Kidney epithelial cell (primary cell): ENCODE measurements at places on chromosomes 12 and 14. TPM values are rescaled to one million over a fixed set of nuclear protein-coding genes. Genes with fewer than 3 reads are reported as not detected.
A peak's percentile ranks its signal among the peaks of the same experiment; 100 is the strongest.

DNA sequence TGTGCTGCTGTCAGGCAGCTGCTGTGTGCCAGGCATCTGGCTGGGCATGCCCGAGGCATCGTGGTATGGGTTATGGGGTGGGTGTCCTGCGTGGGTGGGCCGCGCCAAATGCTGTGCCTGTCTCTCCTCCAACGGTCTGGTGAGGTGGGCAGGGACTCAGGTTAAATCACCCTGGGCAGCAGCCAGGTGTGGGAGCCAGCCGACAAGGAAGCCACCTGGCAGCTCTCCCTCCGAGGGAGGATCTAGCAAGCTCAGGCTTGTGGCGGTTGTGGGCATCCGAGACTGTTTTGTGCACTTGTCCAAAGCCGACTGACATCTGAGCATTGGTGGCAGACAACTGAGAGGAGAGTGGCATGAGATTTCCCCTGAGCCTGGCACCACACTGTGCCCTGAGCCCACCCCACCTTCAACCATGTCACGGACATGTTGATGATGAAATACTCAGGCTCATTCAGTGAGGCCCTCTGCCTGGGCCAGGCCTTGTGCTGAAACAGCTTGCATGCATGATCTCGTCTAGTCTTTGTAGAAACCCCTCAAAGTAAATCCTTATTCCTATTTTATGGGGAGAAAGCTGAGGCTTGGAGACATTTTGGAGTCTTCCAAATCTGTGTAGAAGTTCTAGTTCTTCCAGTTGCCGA, 181.8 kb upstream of the MYL2 start:
- DNase-seq: no peak

The ATL1 gene
- 3.1 and 4.2 TPM in 2 replicates for total RNA-seq

- DNase-seq: no peak
These were observed 29.3 kb downstream of the YLPM1 start for GRCh38 chr14:74792249-74793039.

DNA sequence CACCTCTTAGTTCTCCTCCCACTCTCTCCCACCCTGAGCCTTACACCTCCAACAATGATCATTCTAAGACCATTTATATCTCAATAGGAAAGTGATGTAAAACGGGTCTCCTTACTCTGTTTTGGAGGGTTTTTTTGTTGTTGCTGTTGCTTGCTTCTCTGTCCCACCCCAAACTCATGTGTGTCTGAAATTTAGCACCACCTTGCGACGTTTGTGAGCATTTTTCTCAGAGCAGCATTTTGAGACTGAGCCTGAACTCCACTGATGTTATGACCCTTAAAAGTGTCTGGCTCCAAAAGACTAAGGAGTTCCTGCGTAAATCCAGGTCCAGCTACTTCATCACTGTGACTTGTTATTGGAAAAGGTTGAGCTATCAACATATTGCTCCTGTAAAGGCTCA, 155.0 kb downstream of the DAD1 start:
- DNase-seq: no peak

GRCh38 chr12:27595231-27595642, 71.2 kb downstream of the PPFIBP1 start:
- DNase-seq: peak; percentile 63

DNA sequence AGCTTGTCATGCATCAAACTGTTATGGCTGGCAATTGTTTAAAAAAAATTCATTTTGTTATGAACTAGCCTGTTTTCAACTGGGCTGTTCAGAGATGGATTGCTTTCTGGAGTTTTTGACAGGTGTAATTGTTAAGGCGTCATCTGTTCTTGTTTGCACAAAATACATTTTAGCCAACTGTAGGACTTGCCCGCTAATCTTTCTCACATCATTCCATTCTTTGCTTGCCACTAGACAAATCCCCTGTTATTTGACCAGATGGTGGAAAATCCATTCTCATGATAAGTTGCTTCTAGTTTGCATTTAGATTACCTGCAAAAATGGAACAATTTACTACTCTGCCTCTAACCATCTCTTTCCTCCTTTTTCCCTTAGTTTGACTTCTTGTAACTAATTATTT, 114.3 kb downstream of the NPAS3 start:
- DNase-seq: no peak

DNA sequence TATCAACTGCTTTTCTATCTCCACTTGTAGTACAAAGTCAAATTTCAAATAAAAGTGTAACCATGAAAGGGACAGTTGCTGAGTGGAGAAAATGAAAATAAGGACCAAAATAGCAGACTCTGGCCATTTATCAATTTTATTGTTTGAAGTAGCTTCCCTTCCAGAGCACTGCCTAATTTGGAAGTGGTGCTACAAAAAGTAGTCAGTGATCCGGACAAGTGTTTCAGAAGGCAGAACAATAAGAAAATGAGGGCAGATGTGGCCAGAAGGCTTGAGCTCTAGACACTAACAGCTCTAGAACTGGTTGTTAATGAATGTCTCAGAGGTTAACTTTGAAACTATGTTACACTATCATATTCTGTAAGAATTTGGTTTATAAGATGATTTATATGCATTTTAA, 48.9 kb downstream of the ABCC9 start:
- DNase-seq: no peak

- DNase-seq: no peak
These were observed 553 bp downstream of the CLEC14A start for GRCh38 chr14:38255408-38255672.

DNA sequence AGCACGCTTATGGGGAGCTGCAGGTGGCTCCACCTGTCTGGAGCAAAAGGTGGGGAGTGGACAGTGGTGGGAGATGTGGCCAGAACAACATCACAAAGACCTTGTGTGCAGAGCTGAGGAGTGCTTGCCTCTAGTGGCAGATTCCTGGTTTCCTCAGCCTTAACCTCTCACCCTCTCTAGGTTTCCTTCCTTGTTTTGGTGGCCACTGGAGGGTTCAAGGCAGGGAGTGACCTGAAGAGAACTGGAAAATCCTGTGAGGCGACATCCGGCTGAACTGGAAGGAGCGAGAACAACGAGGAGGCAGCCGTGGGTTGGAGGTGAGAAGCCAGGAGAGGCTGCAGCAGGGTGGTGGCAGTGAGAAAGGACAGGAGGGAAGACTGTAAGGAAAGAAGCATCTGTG, 6.3 kb upstream of the FLVCR2 start:
- DNase-seq: no peak

- no peak for DNase-seq
These were observed 103.7 kb upstream of the MAX start for GRCh38 chr14:65206078-65206447.

GRCh38 chr14:95265106-95266094, 54.3 kb downstream of the CLMN start:
- DNase-seq: peak; percentile 100

- no peak for DNase-seq
These were observed 130.5 kb downstream of the ZFP36L1 start for GRCh38 chr14:68662392-68662791.

DNA sequence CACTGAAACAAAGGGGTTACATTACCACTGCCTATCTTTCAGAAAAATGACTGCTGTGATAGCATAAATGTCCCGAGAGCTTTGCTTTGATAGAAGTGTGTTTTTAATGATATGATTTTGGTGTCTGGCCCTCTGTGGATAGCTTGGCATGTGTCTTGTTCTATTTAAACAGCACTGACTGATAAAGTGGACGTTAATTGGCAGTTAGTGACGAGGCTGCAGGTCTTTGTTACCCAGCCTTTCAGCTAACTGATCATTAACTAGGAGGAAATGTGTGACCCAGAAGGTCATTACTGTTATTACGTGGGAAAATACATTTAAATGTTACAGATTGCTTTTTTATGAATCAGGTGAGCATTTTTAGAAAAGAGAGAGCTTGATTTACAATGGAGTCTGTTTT, 428.3 kb downstream of the DIO2 start:
- DNase-seq: no peak

- DNase-seq: no peak
These were observed 36.9 kb downstream of the FOXN3 start for GRCh38 chr14:89379891-89380820.

The SOX5 gene
- 1.0 and 1.9 TPM in 2 replicates for total RNA-seq

- DNase-seq: no peak
These were observed 127.5 kb downstream of the TGFB3 start for GRCh38 chr14:75854111-75854799.

- no peak for DNase-seq
These were observed 53.2 kb upstream of the ESRRB start for GRCh38 chr14:76322594-76323220.

GRCh38 chr12:15863372-15863771, 18.8 kb upstream of the STRAP start:
- no peak for DNase-seq

The GPR65 gene
- not detected in 2 replicates for total RNA-seq

The FAM90A1 gene
- 0.63 and 1.1 TPM in 2 replicates for total RNA-seq

The WNT5B gene
- total RNA-seq: 26.4 and 28.5 TPM in 2 replicates

The DNAJC22 gene
- total RNA-seq: 1.2 and 1.6 TPM in 2 replicates

The UNC79 gene
- 0.13 and 0.14 TPM in 2 replicates for total RNA-seq
